ENCODE measurements at places on chromosomes 11 and 22. TPM values are rescaled to one million over a fixed set of nuclear protein-coding genes. Genes with fewer than 3 reads are reported as not detected.

UPK3A gene
- total RNA-seq = 2.0 TPM

OR4D5 gene
- total RNA-seq = not detected

HOATZ gene
- not detected for total RNA-seq

GPR83 gene
- 0.12 TPM for total RNA-seq

LGR4 gene
- total RNA-seq = 62.7 TPM

VSTM5 gene
- total RNA-seq = 0.51 TPM

- no peak for DNase-seq
These were observed 32.3 kb downstream of the OR10A6 start for GRCh38 chr11:7898666-7899283.

GRCh38 chr11:97772705-97773104 is 1248.0 kb upstream of the CNTN5 start:
- no peak for DNase-seq

GRCh38 chr11:82776377-82776776 is 42.7 kb upstream of the FAM181B start:
- DNase-seq = no peak

- no peak for DNase-seq
These were observed 100.5 kb upstream of the TIMP3 start for GRCh38 chr22:32701034-32701433.

GRCh38 chr11:22193348-22194051 is 615 bp downstream of the ANO5 start:
- DNase-seq = no peak

GRCh38 chr11:61828629-61829407 is 718 bp downstream of the FADS2 start:
- DNase-seq = no peak

DNA sequence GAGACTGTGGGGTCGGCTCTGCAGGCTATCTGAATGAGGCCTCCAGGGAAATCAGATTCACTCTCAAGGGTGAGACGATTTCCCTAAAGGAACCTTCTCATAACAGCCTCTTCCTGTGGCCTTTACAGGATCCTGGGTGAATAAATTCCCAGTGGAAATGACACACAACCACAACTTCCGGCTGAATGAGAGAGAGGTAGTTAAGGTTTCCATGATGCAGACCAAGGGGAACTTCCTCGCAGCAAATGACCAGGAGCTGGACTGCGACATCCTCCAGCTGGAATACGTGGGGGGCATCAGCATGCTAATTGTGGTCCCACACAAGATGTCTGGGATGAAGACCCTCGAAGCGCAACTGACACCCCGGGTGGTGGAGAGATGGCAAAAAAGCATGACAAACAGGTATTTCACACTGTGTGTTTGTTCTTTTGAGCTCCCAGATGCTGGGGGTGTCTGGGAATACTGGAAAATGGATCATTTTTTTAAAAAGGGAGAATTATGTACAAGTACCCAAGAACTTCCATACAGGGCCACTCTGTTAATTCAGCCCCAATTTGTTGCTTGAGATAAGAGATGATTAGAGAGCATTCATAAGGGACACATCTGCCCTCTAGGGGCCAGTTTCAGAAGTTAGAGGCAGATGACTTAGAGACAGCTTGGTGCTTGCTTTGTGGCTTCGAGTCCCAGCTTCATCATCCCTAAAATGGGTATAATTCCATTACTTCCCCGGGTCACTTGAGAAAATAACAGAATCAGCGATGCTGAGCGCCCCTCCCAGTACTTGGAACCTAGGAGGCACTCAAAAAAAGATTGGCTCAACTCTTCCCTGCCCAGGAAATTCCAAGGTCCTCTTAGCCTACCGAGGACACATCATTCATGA is 10.2 kb downstream of the SERPIND1 start:
- no peak for DNase-seq

DNA sequence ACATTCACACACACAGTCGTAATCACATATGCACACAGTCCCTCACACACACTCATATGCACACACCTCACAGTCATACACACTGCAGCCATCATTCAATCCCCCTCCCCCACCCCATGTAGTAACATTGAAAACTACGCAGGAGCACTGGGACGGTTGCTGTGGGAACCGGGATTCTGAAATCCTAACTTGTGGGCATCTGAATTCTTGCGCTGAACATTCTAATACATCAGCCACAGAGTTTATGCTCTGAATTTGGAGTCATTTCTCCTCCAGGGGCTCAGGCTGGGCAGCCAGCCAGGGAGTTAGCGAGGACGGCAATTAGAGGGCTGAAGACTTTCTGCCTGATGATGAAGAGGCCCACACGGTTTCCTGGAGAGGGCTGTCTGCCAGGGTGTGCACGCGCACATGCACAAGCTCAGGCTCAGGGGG is 32.7 kb downstream of the CD6 start:
- no peak for DNase-seq

DNA sequence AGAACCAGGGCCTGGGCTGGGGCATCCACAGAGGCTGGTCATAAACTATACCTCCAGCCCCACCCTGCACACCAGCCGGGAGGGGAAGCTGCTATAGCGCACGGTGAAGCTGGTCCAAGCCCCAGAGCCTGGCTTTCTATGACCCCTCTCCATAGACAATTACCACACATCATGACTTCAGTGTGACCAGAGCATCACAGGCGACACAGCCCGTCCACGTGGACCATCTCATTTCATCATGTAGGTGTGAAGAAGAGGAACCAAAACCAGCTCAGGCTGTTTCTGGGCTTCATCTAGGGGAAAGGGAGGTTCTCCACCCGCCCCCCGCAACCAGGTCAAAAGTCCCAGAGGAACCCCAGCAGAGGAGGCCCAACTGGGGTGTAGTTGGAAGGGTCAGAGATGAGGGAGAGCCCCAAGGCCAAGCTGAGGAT is 3.0 kb downstream of the CXCR5 start:
- DNase-seq = no peak

DNA sequence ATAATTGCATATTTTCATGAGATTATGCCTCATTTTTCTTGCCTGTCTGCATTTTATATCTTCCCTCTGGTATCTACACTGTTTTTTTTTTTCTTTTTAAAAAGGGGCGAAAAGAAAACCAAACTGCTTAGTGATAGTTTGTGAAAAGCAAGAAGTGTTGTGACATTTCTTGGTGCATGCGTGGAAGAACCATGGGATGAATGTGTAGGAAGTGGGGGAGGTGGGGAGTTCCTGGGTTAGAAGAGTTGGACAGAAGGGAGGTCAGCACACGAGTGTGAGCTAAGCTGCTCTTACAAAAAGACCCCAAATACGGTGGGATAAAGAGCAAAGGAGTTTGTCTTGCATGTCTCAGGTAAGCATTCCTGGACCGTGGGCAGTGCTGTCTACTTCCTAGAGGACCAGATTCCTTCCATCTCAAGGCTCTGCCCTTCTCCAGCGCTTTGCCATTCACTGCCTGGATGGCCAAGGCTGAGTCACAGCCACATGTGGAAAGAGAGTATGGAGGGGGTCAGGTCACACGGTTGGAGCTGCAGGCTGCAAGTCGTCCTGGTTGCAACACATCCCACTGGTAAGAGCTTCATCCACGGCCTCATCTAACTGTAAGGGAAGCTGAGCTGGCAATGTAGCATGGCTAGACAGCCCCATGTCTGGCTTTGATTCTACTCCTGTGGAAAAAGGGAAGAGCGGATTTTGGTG is 300.6 kb downstream of the DDX10 start:
- DNase-seq = peak; percentile 69

- DNase-seq = no peak
These were observed 11.5 kb downstream of the NNMT start for GRCh38 chr11:114307524-114308203.

DNA sequence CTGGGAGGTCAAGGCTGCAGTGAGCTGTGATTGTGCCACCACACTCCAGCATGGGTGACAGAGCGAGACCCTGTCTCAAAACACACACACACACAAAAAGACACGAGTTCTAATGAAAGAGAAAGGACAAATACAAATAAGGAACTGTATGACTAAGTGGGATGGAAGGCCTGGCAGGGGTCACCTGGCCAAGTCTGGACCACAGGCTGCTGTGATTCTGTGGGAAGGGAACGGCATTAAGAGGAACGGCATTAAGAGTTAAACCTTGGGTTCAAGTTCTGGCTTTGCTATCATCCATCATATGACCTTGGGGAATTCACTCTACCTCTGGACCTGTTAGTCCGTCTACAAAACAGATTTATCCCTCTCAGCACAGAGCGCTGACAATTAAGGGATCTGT is 47.7 kb downstream of the LRFN4 start:
- no peak for DNase-seq

GRCh38 chr22:32764330-32765131 is 37.0 kb upstream of the TIMP3 start:
- no peak for DNase-seq

DNA sequence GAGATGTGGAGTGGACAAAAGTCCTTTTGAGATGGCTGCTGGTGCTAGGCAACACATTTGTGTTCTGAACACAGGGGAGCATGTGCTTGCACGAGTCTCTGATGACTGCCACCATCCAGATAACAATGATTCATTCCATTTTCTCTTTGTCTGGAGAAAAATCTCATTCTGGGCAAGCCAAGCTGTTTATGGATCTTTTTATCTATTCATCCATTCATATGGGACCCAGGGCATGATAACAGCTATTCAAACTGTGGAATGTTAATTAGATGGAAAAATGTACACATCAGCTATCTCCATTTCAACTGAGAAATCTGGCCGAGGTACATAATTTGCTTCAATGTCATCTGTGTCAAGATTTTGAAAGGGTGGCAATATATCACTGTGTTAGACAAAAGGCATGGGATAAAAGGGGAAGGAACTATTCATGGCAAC is 117.5 kb upstream of the ZBED5 start:
- no peak for DNase-seq

- no peak for DNase-seq
These were observed 93.4 kb downstream of the CEP164 start for GRCh38 chr11:117421041-117421440.

DNA sequence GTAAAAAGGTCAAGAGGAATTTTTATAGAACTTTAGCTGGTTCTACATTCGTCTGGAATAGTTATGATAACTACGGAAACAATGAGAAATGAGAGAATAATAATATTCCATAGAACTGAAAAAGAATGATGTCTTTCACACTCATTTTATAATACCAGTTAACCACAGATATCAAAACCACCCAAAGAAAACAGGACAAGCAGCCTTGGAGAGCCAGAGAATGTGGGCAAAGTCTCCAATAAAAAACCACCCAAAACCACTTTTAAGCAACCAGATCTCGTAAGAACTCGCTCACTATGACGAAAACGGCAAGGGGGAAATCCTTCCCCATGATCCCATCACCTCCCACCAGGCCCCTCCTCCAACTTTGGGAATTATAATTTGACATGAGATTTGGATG is 60.8 kb downstream of the ARHGAP32 start:
- no peak for DNase-seq

- DNase-seq = no peak
These were observed 63.9 kb downstream of the GAS2 start for GRCh38 chr11:22730319-22730718.

DNA sequence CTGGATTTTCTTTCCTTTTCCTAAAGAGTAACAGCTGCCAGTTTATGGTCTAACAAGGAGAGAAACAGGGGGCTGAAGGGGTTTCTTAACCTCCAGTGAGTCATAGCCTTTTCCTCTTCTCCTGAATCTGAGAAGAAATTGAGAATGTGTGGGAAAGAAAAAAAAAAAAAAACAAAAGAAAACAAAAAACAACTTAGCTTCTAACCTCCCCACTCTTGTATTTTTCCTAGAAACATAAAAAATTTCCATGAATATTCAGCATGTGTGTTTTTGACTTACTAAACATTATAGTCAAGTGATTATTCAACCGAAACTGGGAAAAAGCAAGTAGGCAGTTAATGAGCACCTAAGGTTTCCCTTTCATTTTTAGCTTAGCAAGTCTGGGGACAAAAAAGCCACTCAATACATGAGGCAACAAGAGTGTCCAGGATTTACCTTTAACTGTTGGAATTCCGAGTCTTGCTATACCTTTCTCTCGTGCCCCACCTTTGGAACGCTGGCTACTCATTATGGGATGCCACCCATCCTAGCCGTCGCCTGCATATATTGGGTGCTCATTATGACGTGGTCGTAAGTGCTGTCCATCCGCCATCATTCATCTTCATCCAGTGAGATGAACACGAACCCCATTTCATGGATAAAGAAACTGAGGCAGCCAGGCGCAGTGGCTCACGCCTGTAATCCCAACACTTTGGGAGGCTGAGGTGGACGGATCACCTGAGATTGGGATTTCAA is 2.4 kb downstream of the ASPHD2 start:
- DNase-seq = peak; percentile 25

DNA sequence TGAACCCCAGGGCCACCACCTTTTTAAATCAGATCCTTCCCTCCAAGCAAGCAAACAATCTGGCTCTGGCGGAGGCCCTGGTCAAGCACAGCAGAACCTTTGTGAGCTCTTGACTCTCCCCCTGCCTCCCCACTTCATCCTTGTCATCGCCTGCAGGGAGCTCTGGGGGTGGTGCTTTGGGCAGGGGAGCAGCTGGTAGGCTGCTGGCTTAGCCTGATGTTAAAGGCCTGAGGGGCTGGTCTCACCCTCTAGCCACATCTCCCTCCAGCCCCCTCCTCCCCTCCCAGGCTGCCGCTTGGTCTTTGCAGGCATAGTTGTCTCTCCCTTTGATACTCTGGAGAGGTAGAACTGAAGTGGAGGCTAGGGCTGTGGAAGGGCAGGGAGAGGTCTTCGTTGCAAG is 50.9 kb downstream of the THAP12 start:
- DNase-seq = no peak
